Stimulated activated CD8-positive, alpha-beta memory T cell treated with anti-CD3 and anti-CD28 coated beads, Interleukin-7, amount 100 ng/mL, for 1 hour (primary cell): ENCODE measurements at places on chromosomes 3 and 15.
A peak's percentile ranks its signal among the peaks of the same experiment; 100 is the strongest.

DNA sequence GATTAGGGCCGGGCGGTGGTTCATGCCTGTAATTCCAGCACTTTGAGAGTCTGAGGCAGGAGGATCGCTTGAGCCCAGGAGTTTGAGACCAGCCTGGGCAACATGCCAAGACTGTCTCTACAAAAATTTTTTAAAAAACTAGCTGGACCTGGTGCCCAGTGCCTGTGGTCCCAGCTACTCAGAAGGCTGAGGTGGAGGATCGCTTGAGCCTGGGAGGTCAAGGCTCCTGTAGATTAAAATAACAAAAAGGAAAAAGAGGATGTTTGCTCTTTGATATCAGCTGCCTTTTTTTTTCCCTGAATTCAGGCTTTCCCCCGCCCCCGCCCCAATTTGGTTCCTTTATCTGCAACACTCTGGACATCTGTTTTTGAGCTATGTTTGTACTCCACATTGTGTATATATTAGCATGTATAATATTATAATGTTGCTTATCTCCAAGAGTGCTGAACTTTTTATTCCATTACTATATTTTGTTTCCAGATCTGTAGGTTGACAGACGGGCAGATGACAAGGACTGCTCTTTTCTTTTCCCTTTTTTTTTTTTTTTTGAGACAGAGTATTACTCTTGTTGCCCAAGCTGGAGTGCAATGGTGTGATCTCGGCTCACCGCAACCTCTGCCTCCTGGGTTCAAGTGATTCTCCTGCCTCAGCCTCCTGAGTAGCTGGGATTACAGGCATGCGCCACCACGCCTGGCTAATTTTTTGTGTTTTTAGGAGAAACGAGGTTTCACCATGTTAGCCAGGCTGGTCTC lies 4.6 kb downstream of the SNAP23 start:
- DNase-seq = no peak

- no peak for DNase-seq
Measured at GRCh38 chr15:64901914-64902313, 9.8 kb upstream of the ANKDD1A start.

GRCh38 chr3:59663076-59663850 lies 613.4 kb upstream of the CFAP20DC start:
- DNase-seq = no peak

- no peak for DNase-seq
Measured at GRCh38 chr15:33022629-33023028, 171.9 kb downstream of the FMN1 start.

GRCh38 chr3:183268366-183268765 lies 15.3 kb downstream of the B3GNT5 start:
- no peak for DNase-seq

GRCh38 chr3:58051196-58051595 lies 43.0 kb downstream of the FLNB start:
- DNase-seq = no peak

DNA sequence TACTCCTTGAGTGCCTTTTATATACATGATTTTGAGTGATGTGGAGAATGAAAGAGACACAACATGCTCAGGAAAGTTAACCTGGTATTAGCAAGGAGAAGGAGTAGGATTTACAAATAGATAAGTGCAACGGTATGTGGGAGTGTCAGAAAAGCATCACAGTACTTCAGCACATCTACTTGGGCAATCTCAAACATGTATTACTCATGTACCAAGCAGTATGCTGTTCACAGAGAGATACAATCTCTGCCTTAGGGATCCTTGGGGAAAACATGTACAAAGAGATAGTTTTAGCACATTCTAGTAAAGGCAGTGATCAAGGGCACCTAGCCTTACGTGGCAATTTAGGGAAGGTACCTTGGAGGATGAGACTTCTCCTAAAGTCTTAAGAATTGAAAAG lies 146.5 kb downstream of the FILIP1L start:
- no peak for DNase-seq

DNA sequence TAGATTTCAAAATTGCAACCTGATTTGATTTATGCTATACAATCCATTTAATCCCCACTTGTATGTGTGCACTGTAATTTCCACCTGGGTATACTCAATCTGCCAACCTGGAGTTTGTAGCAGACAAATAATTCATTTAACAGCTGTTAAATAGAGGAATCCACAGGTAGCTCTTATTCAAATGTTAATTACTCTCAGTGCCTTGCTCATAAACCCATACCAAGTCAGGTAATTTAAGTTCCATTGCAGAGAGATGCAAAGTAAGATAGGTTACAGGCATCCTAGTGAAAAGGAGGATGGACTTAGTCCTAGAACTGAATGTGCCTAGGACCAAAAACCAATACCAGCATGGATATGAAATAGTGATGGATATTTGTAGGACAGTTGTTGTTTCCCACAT lies 674.2 kb downstream of the TBL1XR1 start:
- DNase-seq = no peak

DNA sequence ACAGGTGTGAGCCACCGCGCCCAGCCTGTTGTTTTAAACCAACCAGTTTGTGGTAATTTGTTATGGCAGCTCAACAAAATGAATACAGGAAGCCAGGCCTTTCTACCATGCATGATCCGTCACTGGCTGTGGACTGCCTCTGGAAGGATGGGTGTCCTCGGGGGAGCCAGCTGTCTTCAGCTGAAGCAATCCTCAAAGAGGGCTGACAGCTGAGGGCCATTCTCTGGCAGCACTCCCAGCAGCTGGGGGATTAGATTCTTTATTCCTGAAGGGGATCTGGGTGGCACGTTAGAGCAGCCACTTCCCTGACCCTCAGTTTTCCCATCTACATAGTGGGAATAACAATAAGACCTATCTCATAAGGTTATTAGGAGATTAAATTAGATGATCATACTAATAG lies 24.4 kb downstream of the POLR2M start:
- DNase-seq = no peak

DNA sequence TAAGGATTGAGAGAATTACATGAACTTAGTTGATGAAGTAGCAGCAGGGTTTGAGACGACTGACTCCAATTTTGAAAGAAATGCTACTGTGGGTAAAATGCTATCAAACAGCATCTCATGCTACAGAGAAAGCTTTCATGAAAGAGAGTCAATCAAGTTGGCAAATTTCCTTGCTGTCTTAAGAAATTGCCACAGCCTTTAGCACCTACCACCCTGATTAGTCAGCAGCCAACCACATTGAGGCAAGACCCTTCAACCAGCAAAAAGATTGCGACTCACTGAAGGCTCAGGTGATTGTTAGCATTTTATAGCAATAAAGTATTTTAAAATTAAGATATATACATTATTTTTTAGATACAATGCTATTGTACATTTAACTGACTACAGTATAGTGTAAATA lies 80.9 kb downstream of the RAP2B start:
- peak; percentile 20 for DNase-seq

GRCh38 chr3:96012939-96013338 lies 801.5 kb upstream of the EPHA6 start:
- DNase-seq = no peak

DNA sequence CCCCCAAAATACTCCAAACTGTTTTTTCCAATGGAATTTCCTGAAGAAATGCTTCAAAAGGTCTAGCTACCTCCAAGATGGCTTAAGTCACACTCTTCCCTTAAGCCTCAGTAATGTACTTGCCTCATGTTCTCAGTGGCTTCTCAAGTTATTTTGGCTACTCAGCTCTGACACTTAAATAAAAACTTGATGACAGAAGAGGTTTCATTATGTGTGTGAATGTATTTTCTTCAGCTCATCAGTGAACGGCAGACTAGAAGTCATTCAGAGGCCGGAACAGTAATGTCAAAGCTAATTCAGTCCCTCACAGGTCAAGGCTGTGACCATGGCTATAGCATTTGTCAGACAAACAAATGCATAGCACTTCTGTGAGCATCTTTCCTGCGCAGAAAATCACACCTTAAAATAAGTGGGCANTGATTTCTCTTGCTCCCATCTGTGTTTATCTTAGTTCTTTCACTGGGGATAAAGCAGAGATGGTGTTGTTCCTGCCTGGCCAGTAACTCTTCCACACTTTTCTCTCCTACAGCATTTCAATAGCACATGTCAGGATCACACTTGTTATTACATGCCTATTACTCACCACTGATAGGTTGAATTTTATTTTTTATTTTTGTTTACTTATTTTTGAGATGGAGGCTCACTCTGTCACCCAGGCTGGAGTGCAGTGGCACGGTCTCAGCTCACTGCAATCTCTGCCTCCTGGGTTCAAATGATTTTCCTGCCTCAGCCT lies 68.5 kb upstream of the PLCL2 start:
- DNase-seq = no peak

DNA sequence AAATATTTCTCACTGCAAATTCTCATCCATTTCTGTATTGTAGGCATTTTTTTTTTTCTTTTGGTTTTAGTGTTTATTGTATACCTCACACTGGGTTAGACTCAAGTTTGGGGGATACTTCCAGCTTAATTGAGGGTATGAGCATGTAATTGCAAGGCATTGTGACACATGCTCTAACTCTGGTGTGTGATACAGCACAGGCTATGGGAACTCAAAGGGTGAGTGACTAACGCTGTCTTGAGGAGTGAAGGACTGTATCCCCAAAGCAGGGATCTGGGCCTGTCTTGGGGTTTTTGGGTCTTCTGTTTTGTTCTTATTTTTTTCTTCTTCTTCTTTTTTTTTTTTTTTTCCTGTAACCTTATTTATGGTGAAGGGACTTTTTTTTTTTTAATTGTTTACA lies 26.9 kb downstream of the MAP2K1 start:
- DNase-seq = no peak

DNA sequence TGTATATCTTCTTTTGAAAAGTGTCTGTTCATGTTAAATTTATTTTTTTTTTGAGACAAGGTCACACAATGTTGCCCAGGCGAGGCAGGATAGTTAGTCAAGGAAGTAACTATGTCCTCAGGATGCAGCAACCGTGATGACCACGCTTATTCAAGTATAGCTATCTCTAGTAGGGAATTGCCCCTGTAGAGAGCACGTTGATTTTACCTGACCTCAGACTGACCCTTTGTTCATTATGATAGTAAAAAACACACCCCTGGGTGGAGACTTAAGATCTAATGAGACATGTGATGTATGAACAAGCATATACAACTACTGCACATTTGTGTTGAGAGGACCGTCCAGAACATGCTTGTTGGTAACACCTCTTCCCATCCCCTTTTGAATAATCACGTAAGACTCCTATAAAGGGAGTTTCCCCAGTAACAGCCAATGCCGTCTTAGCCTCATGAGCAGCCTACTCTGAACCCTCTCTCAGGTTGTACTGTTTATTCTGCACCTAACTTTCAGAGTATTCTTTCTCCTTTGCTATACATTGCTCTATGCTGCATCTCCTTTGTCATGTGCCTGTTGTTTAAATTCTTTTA lies 32.9 kb downstream of the ZNF621 start:
- no peak for DNase-seq

GRCh38 chr3:27681249-27681748 lies 40.8 kb downstream of the EOMES start:
- DNase-seq = no peak

- DNase-seq = no peak
Measured at GRCh38 chr15:99514306-99514705, 51.5 kb upstream of the MEF2A start.

DNA sequence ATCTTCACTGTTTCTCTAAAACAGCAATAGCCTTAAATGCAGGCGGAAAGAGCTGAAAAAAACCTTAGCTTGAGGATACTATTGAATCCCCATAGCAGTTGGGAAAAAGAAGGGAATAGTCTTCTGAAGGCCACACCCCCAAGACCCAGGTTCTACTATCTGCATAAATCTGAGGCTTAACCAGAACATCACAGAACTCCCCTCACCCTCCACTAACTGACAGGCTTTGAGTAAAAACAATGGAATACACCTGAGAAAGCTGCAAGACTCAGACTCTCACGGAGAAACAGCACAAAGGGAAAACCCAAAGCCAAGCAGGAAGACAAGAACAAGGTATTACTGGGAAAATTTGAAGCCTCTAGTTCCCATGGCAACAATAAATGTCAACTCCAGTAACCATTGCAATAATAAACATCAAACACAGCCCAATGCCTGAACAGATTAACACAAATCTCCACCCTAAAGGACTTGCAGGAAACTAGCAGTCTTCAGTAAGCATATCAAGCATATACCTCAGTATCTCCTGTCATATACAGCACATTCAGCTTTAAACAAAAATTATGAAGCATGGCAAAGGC lies 56.4 kb downstream of the TMCC1 start:
- DNase-seq = no peak

GRCh38 chr3:184351511-184352148 lies 9.8 kb downstream of the CLCN2 start:
- DNase-seq = no peak

GRCh38 chr3:192608726-192609600 lies 118.4 kb downstream of the FGF12 start:
- no peak for DNase-seq

GRCh38 chr3:193145248-193145647 lies 95.8 kb upstream of the PLAAT1 start:
- DNase-seq = no peak

DNA sequence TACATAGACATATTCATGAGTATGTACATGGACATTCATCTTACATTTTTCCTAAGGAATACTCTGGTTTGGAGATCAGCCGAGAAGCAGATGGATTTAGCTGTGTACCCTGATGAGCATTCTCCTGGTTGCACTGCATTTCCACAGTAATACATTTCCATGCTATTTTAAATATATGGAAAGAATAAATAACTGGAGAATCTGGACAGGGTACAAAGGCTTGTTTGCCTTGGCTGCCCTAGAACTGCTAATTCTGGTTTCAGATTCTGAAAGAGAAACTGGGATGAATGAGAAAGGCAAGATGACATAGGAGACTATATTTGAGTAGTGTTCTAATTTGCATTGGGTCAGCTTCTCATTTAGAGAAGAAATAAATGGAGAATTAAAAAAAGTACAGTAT lies 190.8 kb upstream of the FAM3D start:
- DNase-seq = no peak

GRCh38 chr3:126816986-126817777 lies 113.1 kb downstream of the CHCHD6 start:
- no peak for DNase-seq

DNA sequence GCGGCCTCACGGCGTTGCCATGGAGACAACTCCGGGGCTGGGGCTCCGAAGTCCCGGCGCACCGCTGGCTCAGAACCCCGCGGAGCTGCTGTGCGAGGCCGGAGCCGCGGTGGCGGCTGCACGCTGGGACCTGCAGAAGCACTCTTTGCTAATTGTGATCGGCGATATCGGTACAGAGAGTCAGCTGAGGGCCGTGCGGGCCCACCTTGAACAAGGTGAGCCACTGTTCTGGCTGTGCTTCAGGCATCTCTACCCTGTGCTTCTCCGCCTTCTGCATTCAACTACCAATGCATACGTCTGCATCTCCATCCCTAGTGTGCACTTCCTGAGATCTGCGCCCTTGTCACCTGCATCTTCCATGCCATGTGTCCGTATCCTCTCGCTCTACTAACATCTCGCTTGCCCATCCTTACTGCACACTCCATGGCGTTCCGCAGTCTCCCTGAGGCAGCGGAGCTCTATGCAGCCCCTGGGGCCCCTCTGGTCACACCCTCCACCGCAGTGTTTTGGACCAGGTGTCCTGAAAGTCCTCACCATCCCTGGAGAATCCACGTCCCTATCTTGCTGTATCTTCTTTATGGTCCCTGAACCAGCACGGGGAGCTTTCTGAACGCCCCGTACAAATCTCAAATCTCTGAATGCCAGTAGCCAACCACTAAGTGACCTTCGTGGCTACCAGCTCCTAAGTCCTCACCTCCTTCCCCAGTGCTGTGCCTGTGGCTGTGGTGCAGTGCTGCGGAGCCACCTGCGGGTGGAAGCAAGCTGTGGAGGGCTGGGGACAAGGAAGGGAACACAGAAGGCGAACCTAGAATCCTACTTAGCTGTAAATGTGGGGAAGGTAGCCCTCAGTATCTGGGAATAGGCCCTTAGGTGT lies 6.2 kb upstream of the MAP1A start:
- DNase-seq = no peak

GRCh38 chr3:187748050-187748481 lies 2.8 kb upstream of the BCL6 start:
- peak; percentile 91 for DNase-seq
